ENCODE measurements at places on chromosomes 12 and 14.

DNA sequence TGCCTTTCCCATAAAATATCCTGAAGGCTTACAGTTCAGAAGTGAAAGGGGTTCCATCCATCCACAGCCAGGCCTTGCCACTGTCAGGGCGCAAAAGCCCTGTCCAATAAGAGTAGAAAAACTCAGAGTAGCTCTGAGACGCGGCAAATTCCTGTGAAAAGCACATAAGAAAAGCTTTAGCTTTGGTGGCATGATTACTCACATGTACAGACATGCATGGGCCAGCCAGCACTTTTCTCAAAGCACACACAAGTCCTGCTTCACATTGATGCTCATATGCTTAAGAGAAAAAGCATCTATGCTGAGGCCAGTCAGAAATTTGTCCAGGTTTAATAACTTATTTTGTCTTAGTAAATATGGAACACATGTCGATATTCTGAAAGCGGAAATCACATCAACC, 25.5 kb downstream of the CLEC1A start:
- no peak for DNase-seq

DNA sequence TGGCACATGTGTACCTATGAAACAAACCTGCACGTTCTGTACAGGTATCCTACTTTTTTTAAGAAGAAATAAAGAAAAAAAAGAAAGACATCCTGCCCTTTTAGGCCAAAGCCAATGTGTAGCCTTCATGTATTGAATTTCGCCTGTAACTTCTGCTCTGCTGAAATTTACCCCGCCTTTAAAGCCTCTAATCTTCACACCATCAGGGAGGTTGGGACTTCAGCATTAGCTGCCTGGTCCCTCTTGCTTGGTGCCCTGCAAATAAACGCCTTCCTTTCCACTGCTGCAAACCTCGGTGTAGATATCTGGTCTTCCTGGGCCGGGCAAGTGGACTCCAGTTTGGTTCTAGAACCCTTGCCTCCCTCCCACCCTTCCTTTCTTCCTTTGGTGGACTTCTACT, 2.6 kb upstream of the KRT71 start:
- no peak for DNase-seq

- DNase-seq, result no peak
Observed at GRCh38 chr12:1162081-1162760, 171.2 kb downstream of the ERC1 start.

DNA sequence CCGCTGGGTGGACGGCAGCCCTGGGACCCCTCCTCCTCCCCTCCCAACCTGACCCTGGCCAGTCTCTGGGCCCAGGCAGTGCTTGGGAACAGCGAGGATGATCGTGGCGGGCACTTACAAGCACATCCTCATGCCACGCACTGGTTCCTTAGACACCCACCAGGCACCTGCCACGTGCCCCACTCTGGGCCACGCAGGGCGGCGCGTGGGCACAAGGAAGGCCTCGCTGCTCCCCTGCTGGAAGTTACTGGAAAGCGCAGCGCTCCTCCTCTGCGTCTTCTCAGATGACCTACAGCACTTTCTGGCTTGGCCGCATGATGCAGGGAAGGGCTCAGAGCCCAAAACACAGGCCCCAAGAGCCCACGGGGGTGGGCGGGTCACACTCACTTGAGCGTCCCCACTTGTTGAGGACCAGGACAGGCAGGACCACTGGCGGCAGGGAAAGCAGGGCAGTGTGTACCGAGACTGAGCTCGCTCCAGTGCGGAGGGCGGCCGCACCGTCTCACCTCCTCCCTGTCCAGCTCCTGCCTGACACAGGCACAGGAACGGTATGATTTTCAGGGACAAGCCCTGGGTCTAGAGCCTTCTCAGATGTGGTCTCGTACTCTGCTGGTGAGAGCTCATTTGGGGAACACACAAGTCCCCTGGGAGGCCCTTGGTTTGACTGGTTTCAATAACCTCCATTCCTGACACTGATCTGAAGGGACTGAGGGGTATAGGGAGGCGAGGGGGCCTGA, 128.3 kb upstream of the EVL start:
- DNase-seq, result no peak

GRCh38 chr12:117010693-117011451, 88.3 kb downstream of the TESC start:
- no peak for DNase-seq

DNA sequence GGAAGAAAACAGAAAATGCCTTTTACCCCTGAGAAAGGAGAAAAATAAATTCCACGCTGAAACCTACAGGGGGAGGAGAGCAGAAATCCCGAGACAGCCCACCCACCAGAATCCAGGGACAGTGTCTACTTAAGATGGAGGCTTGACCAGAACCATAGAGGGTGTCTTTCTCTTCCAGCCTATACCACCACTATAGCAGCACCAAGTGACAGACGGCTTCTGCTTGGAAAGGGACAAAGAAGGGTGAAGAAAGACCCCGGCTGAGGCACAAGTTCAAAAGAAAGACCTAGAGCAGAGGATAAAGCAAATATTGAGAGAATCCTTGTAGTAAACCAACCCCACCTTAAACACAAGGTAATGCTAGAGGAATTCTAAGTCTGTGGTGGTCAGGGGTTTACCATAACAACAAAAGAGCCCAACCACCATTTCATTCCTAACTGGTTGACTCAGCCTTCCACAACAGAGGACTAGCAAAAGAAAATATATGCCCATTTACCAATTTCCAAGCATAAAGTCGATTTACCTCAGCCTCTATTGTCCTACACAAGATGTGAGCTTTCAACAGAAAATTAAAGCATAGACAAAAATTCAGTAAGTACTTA, 105.3 kb upstream of the FOXG1 start:
- no peak for DNase-seq

GRCh38 chr12:55908726-55909512, 18.8 kb downstream of the PYM1 start:
- DNase-seq, result no peak

GRCh38 chr12:108729612-108730364, 1.5 kb downstream of the CORO1C start:
- no peak for DNase-seq

- DNase-seq, result no peak
Observed at GRCh38 chr14:98477935-98478334, 794.1 kb downstream of the BCL11B start.

GRCh38 chr12:33560653-33561208, 121.1 kb upstream of the SYT10 start:
- DNase-seq, result no peak

DNA sequence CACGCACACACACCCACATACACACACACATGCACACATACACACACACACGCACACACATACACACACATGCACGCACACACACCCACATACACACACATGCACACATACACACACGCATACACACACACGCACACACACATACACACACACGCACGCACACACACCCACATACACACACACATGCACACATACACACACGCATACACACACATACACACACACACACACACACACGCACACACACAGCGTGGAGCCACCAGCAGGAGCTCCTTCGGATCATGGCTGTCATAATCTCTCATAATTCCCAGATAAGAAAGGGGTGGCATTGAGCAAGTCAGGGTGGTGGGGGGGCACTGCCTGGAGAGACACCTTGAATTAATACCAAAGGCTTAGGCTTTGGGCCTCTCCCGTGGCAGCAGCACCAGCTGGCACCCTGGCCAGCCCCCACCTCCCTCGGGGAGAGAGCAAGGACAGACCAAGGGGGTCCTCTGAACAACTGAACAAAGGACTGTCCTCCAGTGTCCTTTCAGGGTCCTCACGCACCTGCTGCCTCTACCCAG, 21.9 kb downstream of the ANO2 start:
- no peak for DNase-seq

DNA sequence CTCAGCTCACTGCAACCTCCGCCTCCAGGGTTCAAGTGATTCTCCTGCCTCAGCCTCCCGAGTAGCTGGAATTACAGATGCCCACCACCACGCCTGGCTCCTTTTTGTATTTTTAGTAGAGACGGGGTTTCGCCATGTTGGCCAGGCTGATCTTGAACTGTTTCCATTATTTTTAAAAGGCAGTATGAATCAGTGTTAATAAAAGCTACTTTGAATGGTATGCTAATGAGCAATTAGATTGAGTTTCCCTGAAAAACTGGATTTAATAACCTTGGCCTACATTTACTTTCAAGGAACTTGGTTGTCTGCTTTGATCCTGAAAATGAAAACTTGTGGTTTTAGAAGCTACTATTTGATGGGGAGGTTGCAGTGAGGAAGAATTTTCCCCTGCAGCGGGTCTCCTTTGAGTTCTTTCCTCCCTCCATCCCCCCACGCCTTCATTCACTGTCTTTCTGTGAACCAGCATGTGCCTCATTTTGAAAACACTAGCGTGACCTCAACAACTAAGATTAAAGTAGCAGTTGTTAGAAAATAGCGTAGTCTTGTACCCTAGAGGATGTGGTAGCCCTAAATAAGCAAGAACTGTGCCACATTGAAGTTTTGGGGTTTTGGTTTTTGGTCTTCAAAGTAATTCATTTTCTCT, 17.8 kb upstream of the RPS6KA5 start:
- no peak for DNase-seq

- DNase-seq, result no peak
Observed at GRCh38 chr14:72243309-72244293, 311.4 kb downstream of the RGS6 start.

DNA sequence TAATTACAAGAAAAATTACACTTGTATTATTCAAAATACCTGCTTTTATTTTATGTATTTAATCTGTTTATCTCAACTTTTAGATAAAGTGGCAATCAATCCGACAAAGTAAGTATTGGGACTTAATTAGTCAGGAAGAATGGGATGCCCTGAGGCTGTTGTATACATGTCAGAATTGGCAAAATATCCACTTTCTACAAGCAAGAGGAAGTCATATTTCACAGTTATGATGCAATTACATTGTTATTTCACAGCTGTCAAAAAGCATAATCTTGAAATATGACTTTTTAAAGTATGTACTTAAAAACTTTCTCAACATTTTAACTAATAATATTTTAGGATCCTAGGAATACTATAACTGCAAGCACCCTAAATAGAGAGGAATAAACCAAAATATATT, 357.1 kb upstream of the MGAT4C start:
- no peak for DNase-seq

DNA sequence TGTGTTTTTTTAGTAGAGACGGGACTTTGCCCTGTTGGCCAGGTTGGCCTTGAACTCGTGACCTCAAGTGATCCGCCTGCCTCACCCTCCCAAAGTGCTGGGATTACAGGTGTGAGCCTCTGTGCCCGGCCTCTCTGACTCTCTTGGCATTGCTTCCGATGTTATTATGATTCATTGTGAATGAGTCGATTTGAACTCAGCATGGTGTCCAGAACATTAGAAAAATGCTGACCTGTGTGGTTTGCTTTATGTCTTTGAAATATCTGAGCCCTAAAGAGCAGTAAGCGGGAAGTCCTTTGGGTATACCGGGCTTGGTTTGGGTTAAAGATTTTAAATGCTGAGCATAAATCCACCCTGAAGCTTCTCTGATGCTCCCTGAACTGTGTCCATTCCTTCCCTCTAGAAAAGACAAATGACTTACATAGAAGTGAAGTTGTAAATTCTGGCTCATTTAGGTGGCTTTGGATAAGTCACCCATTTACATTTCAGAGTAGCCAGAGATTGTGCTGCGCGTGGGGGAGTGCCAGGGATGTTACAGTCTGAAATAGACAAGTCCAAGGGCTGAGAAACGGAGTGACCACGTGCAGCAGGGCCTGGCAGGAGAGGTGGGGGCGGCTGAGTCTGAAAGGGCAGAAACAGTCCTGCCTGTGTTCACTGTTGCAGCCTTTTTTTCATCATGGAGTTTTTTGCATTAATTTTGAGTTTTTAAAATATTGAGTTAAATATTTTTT, 39.6 kb downstream of the SLC15A4 start:
- DNase-seq, result no peak

- DNase-seq, result no peak
Observed at GRCh38 chr14:58571769-58572472, 65.8 kb upstream of the DACT1 start.

DNA sequence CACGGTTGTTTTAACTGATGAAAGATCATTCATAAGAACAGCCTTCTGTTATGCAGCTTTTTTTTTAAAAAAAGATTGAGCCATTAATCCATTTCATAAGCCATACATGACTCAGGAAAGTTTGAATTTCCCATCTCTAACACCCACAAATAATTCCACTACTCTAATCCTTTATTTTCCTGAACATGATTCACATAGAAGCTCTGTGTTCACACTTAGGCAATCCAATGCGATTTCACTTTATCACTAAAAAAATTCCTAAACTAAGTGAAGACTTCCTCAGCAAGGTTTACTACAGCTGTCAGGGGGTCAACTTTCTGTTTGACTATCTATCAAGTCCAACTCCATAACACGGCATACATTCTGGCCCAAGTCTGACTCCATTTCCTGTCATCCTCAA, 25.9 kb downstream of the PKP2 start:
- no peak for DNase-seq

- DNase-seq, result no peak
Observed at GRCh38 chr12:73106896-73107295, 834.7 kb downstream of the TRHDE start.

- no peak for DNase-seq
Observed at GRCh38 chr12:107474639-107475539, 210.7 kb upstream of the PWP1 start.

DNA sequence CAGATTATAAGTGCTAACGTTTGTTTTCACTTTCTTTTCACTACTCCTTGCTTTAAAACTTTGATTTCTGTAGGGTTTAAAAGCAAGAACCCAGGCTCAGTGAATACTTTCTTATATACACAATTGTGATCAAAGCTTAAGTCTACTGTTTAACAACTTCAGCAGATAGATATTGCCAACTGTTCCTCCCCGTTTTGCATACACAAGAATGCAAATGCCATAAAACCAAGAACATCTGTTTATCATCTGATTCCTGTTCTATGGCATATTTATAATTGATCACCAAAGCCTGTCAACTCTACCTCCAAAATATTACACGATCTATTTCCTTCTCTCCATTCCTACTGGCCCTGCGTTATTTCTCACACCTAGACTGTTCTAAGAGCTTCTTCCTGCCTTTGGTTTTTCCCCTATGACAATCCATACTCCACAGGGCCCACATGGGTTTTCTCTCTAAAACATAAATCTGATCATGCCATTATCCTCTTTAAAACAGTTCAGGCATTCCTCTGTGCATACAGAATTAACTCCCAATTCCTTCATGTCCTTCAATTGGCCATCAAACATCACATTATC, 15.9 kb downstream of the MED13L start:
- DNase-seq, result no peak

GRCh38 chr12:18754124-18754707, 16.3 kb downstream of the CAPZA3 start:
- no peak for DNase-seq

- no peak for DNase-seq
Observed at GRCh38 chr14:23486036-23486435, 16.5 kb downstream of the NGDN start.

GRCh38 chr14:27573018-27573417, 975.2 kb upstream of the NOVA1 start:
- DNase-seq, result no peak
